ENCODE measurements at places on chromosomes 7 and 10.

DNA sequence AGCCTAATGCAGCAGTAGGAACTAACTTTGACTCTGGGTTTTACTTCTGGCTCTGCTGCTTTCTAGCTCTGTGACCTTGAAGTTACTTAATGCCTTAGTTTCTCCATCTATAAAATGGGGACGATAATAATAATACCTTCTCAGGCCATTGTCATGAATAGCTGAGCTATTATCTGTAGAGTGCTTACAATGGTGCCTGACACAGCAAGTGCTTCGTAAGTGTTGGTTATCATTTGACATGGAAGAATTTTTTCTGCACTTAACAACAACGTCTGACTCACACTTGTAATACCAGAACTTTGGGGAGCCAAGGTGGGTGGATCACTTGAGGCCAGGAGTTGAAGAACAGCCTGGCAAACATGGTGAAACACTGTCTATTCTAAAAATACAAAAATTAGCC lies 140.5 kb downstream of the ARL4A start:
- no peak for DNase-seq

DNA sequence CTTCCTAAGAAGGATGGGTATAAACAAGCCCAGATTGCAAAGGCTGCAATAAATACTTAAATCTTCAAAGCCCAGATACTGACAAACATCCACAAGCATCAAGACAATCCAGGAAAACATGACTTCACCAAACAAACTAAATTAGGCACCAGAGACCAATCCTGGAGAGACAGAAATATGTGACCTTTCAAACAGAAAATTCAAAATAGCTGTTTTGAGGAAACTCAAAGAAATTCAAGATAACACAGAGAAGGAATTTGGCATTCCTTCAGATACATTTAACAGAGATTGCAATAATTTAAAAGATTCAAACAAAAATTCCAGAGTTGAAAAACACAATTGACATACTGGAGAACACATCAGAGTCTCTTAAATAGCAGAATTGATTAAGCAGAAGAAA lies 23.0 kb downstream of the GSDME start:
- DNase-seq, result no peak

DNA sequence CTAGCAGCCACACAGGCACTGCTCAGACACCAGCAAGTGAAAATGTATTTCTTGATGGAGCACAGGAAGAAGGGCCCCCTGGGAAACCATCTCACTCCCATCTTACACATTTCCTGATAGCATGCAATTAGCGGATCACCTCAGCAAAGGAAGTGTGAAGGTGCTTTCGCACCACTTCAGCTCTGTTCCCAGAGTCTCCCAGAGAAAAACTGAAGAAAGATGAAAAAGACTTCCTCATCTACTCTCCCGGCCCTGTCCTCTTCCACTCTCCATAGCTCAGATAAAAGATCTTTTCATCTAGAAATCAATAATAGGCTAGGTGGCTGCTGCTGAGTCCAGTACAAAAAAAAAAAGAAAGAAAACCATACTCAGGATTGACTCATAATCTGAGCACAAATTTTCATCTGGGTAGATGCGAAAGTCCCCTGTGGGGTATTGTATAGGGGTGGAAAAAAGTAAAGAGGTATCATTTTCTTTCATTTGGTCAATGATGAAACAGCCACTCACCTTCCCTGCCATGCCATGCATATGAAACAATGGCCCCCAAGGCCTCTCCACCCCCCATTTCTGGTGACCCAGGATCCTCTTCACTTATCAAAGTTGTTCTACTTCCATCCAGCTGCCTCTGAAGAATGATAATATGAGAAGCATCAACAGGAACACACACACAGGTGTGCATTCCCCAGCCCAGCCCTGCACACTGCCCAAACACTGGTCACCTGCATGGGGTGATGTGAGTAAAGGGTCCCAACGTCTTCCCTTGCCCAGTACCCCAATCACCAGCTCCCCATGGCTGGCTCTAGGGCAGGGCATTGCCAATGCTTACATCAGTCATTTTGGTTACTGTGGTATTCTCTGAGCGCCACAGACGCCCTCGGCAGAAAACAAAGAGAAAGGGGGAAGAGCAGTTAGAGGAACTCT lies 48.8 kb upstream of the DGKI start:
- no peak for DNase-seq

- DNase-seq, result no peak
Observed at GRCh38 chr7:96993094-96993865, 12.1 kb upstream of the DLX6 start.

- DNase-seq, result peak; percentile 40
Observed at GRCh38 chr10:31977440-31978155, 49.0 kb upstream of the ARHGAP12 start.

GRCh38 chr10:3095373-3096139 lies 28.2 kb downstream of the PFKP start:
- DNase-seq, result no peak

GRCh38 chr7:108044345-108044744 lies 41.4 kb upstream of the LAMB1 start:
- no peak for DNase-seq

- no peak for DNase-seq
Observed at GRCh38 chr10:30826679-30827078, 197.1 kb upstream of the LYZL2 start.

DNA sequence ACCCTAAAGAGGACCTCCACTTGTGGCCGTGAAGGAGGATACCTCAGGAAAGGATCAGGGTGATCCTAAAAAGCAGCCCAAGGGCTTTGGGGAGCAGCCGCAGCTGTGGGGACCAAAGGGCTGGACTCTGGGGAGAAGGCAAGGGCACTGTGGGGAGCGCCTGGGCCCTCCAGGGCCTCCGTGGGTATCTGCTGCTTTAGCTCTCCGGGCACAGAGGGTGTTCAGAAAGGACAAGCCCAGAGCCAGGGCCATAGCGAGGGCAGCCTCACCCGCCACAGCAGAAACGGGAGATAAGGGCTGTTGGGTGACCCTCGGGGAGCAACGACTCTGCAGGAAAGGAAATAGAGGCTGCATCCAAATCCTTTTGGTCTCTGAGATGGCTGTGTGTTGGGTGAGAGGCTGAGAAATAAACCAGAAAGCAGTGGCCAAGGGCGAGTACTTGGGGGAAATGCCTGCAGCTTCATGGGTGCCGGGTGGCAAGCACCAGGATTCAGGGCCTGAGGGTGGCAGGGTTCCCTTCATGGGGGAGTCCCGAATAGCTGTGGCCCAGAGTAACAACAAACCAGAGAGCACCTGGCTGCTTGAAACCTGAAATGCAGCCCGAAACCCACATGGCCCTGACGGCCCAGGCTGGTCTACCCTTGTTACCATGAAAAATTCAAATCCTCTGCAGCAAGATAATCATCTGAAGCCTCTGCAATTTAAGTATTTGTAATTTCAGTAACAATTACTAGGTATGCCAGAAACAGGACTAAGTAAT lies 95.2 kb downstream of the VIPR2 start:
- no peak for DNase-seq

DNA sequence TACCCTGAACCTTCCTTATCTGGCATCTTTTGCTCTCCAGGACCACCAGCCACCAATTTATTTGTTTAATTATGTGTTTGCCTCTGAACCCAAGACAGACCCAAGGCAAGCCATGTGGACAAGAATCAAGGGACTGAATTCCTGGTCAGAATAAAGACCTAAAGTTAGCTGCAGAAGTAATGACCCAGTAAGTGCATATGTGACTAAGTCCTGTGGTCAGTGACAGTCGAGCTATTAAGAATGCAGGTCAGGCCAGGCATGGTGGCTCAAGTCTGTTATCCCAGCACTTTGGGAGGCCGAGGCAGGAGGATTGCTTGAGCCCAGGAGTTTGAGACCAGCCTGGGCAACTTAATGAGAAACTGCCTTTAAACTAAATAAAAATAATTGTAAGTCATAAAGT lies 139.4 kb downstream of the CCDC71L start:
- no peak for DNase-seq

- DNase-seq, result no peak
Observed at GRCh38 chr10:97584060-97584797, at the start of gene HOGA1. Gene HOGA1, plus strand, starts transcription at chr10:97584389. Its CDS starts 315 bp downstream, at chr10:97584704.

- no peak for DNase-seq
Observed at GRCh38 chr10:43385412-43386004, 14.1 kb downstream of the FXYD4 start.

- DNase-seq, result no peak
Observed at GRCh38 chr10:46515793-46516192, 40.7 kb downstream of the GPRIN2 start.

DNA sequence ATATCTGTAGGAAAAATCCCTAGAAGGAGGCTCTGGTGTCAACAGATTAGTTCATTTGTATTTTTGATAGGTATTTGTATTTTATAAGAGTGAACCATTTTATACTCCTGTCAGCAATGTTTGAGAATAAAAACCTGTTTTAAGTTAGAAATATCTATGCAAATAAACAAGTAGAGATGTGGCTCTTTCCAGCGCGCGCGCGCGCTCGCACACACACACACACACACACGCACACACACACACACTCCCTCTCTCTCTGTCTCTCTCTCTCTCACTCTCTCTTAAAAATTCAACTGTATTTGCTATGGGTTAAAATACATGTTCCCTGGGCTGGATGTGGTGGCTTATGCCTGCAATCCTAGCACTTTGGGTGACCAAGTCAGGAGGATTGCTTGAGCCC lies 113.9 kb downstream of the SUGCT start:
- no peak for DNase-seq

DNA sequence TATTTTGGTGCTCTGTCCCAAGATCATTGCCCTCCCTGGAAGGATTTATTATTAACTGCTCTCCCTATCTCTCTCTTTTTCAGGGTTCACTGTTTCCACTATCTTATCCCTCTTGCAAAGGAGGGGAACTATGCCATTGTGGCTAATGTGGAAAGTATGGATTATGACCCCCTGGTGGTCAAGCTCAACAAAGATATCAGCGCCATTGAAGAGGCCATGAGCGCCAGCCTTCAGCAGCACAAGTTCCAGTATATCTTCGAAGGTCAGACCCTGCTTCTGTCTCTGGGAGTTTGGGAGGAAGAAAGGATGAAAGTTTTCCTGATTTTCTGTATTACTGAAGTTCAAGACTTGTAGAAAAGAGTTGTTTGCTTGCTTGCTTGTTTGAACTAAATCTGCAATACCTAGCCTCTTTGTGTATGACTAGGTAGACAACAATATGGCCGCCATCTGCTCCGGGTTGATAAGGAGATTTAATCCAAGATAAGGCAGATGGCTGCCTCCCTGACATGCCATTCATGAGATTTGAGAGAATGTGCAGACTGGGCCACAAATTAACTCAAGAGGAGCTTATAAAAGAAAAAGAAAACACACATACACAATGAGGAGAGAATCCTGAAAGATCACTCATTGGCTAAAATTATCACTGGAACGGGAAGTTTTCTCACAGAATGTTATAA lies 122.2 kb upstream of the LRGUK start:
- DNase-seq, result no peak

GRCh38 chr7:16616542-16616941 lies 29.0 kb downstream of the ANKMY2 start:
- no peak for DNase-seq

GRCh38 chr10:87090779-87091178 lies 3.9 kb downstream of the GLUD1 start:
- DNase-seq, result no peak

DNA sequence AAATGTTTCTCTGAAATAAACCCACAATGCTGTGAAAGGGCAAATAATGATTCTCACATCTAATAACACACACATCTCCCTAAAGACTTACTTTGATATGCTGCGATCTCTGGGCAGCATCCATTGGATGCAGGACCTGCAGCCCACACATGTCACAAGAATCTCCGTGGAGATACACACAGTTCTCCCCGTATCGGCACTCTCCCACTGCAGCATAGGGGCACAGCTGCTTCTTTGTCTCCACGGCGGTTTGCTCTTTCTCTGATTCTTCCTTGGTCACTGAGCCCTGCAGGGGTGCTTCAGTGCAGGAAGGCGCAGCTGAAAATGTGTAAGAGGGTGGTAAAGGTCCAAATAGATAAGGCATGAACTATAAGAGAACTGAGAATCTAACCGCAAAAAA lies 20.4 kb downstream of the MKRN1 start:
- DNase-seq, result no peak
